ENCODE measurements at places on chromosomes 11 and 22. TPM values are rescaled to one million over a fixed set of nuclear protein-coding genes. Genes with fewer than 3 reads are reported as not detected.

MS4A6E gene
- total RNA-seq: not detected

RFPL2 gene
- total RNA-seq: 0.52 TPM

LAMTOR1 gene
- 54.3 TPM for total RNA-seq

KCNQ1OT1 gene
- total RNA-seq: 0.19 TPM

DNA sequence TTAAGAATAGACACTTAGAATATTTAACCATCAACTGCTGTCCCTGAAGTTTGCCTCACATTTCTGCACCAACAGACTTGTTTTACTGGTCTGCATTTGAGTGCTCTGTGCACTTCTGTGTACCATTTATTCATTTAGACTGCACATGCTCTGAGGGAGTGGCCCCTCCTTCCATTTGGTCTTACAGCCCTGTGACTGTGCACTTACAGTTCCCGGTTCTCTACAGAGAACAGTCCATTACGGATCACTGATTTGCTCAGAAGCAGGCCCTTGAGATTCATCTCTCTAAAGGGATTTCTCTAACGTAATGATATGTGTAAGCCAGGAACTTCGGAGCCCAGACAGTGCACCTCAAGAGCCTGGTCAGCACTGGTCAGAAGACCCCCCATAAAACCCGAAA, 247.3 kb upstream of the BLID start:
- no peak for DNase-seq

DNA sequence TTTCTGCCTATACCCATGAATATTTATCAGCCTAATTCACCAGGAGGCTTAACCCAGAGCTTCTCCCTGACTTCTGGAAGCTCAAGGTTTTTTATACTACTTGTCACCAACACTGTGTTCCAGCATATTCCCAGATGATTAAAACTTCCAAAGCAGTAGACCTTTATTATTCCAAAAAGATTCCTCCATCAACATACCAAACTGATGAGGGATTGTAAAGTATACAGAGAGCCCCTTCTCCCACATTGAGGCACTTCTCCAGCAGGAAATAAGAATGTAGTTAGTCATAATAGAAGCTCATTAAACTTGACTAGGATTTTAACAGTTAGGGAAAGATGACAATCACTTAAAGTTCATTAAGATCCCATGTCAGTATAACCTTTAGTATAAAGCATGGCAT, 51.4 kb upstream of the CEP126 start:
- DNase-seq: no peak

DNA sequence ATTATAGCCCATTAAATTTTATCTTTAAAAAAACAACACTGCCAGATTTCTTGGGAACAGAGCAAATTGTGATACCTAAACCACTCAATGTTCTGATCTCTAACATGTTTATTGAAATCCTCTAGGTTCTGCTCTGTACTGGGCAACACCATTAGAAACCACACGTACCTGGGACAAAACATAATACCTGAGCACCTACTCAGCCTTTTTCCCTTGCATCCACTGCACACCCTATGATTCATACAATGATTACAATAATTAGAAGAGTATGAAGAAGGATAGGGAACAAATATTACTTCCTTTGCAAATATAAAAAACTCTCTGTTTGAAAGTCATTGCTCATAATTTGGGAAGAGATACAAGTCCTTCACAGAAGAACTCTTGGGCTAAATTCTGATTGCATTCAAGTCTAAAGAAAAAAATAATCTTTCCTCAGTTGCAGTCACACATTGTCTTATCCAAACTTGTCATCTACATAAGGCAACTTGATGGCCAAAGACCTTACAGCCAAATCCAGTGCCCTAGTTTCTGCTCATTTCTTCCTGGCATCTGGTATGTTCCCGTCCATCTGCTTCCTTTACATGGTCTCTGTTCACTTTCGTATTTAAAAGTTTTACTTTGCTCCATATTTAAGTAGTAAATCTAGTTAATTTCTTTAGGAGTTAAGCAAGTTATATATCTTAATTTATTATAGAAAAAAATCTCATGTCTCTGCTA, 407.4 kb downstream of the LRRC4C start:
- DNase-seq: no peak

- no peak for DNase-seq
These were observed 63.0 kb downstream of the HIPK3 start for GRCh38 chr11:33320016-33320813.

GRCh38 chr11:3195251-3196160, 23.1 kb downstream of the MRGPRG start:
- no peak for DNase-seq

- no peak for DNase-seq
These were observed 45.9 kb upstream of the ARFGAP3 start for GRCh38 chr22:42902875-42903510.

GRCh38 chr11:44269369-44270351, 40.3 kb downstream of the ALX4 start:
- no peak for DNase-seq

DNA sequence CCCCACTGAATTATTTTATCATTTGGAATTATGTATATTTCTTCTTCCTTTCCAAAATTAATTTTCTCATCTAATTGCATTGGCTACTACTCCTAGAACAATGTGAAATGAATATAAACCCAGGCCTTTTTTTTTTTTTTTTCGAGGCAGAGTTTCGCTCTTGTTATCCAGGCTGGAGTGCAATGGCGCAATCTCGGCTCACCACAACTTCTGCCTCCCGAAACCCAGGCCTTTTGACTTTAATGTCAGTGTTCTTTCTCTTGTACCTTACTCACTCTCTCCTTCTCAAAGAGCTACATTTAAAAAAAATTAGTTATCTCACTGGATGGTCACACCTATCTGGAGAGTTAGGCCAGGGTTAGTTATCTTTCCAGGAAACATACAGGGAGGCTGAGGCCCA, 35.3 kb upstream of the LRRC32 start:
- DNase-seq: no peak

Data from activated CD4-positive, alpha-beta memory T cell treated with anti-CD3 and anti-CD28 coated beads for 36 hours (primary cell).